ENCODE measurements at places on chromosomes 16 and 17. TPM values are rescaled to one million over a fixed set of nuclear protein-coding genes. Genes with fewer than 3 reads are reported as not detected.

Gene EXOC3L1
- total RNA-seq: not detected

Gene NPIPA2
- 1.2 TPM for total RNA-seq

Gene PIRT
- total RNA-seq: not detected

Gene PPP1R1B
- not detected for total RNA-seq

Gene KRTAP9-8
- not detected for total RNA-seq

Gene SCNN1G
- not detected for total RNA-seq

Gene TRPV2
- total RNA-seq: 57.5 TPM

Gene XYLT2
- 32.0 TPM for total RNA-seq

Gene CDT1
- total RNA-seq: 119 TPM

Gene PHB1
- 481 TPM for total RNA-seq

Gene ARHGAP23
- 0.27 TPM for total RNA-seq

Gene SLC5A2
- total RNA-seq: not detected

Gene FOXN1
- not detected for total RNA-seq

Gene EPOP
- 56.7 TPM for total RNA-seq

Gene CLEC18A
- 0.19 TPM for total RNA-seq

Gene TMEM235
- total RNA-seq: not detected

Gene TPSAB1
- total RNA-seq: not detected

Gene SCNN1B
- not detected for total RNA-seq

Gene ANKRD40CL
- not detected for total RNA-seq

Gene CLUH
- total RNA-seq: 152 TPM

Gene HERPUD1
- 140 TPM for total RNA-seq

Gene HSD17B1
- 0.19 TPM for total RNA-seq

Gene GNAO1
- 4.9 TPM for total RNA-seq

Gene TAC4
- total RNA-seq: not detected

Gene PHOSPHO1
- total RNA-seq: not detected

Gene CMTM1
- 8.8 TPM for total RNA-seq

Gene RHBDL3
- total RNA-seq: 0.38 TPM

Gene YPEL2
- 5.6 TPM for total RNA-seq

Gene PLLP
- total RNA-seq: 0.38 TPM

Gene ICAM2
- 72.6 TPM for total RNA-seq

Gene C17orf50
- not detected for total RNA-seq
